GOT3 (cell line): ENCODE measurements at places on chromosomes 12 and 14.

- no peak for DNase-seq
These were observed 63.7 kb downstream of the BCL11B start for GRCh38 chr14:99208318-99208717.

DNA sequence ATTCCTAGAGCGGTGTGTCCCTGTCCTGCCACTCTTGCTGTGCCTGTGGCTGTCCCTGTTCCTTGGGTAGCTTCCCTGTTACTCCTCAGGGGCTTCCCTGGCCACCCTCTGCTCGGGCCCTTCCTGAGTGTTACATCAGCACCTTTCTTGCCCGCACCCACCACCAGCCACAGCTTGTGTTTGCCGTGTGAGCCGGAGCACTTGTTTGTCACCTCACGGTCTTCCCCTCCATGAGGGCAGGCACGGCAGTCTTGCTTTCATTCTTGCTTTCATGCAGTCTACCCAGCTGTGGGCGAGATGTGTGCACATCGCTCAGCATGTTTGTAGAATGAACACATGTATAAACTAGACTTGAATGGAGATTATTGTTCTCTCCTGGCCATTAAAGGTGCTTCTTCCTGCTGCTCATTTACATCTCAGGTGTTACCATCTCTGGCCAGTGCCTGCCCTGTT, 42.0 kb downstream of the TRAF3 start:
- no peak for DNase-seq

- no peak for DNase-seq
These were observed 32.0 kb upstream of the VPS37B start for GRCh38 chr12:122927756-122928403.

DNA sequence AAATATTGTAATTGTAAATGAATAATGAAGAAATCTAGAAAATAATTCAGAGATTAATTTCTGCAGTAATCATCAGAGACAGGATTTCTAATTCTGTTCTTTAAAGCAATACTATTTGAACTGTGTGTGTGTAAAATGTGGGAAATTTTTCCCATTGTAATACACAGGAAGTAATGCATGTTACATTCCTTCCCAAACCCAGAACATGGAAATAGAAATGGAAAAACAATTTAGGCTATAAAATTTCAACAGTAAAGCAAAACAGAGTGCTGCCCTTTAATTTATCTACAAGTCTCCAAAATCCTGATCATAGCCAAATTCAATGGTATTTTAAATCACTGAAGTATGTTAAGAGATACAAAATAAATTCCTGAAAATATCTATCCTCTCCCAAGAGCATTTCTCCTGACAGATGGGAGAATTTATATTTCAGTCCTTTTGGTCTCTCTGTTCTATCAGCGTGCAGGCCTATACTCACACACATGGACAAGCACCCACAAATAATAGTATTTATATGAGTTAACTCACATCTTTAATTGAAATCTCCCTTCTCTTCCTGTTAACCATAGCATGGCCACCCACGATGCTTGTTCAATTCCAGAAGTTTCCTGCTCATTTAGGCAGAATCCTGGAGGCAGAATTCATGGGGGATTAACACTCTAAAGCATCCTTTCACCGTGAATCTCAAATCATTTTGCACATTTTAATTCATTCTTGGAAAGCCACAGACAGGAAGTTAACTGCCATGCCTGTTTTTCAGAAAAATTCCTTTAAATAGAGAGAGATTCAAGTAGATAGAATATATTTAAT, 1465.4 kb upstream of the FLRT2 start:
- no peak for DNase-seq
